ENCODE measurements at places on chromosomes 1 and 21.

DNA sequence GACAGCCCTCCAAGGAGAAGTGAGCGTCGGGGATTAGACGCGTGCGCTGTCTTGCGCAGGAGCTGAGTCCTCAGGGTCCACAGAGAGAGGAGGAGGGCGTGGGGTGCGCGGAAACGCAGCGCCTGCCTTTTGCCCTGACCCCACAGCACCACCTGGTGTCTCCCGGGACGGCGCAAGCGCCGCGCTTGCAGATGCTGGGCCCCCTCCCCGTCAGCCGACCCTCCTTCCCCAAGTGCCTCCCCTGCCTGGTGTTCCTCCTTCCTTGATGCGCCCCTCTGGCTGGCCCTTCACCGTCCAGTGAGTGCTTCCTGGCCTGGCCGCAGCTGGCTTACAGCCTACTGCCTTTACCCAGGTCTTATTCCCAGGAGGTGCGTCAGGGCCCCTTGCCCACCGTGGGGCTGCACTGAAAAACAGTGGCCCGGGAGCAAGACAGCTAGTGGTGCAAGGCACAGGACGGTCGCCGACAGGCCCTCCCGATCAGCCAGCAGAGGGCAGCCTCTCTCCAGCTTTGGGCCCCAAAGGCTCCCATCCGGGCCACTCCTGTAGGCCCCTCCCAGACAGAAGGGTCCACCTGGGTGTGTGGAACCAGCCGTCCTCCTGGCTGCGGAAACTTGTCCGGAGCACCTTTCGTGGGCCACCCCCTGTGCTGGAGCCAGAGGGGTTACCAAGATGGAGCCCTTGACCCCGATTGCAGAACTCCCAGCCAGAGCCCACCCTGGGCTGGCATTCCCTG lies 12.9 kb upstream of the PHLDA3 start:
- DNase-seq = peak; percentile 88

DNA sequence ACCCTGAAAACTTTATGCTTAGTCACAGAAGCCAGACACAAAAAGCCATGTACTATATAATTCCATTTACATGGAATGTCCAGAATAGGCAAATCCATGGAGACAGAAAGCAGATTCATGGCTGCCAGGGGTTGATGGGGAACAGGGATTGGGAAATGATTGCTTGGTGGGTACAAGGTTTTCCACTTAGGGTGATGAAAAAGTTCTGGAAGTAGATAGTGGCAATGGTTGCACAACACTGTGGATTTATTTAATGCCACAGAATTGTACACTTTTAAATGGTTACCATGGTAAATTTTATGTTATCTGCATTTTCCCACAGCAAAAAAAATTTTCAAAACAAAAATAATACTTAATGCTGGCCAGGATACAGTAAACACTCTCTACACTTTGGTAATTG lies 40.6 kb downstream of the ENAH start:
- no peak for DNase-seq

DNA sequence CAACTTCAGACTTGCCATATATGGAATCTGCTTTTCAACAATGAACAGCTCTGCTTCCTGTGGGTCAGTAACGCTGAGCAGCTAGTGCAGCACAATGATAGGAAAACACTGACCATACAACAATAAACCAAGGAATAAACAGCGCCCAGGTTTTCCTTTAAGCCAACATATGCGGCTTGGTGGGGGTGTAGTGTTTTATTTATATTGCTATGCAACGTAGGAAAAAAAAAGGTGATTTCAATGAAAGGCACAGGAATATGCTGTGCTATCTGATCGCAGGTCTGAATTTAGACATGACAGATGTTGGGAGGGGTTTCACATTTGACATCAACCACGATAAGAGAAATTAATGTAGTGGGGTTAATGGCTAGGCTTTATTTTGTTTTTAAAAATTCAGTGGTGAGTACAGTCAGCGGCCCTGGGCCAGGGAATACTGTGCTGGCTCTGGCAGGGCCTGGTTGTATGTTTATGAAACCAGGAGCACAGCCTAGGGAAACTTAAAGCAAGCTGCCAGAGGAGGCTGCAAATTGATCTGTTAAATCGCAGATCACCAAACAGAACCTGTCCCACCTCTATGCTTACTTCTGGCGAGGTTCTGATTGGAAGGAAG lies 4.3 kb downstream of the TSPAN2 start:
- no peak for DNase-seq

DNA sequence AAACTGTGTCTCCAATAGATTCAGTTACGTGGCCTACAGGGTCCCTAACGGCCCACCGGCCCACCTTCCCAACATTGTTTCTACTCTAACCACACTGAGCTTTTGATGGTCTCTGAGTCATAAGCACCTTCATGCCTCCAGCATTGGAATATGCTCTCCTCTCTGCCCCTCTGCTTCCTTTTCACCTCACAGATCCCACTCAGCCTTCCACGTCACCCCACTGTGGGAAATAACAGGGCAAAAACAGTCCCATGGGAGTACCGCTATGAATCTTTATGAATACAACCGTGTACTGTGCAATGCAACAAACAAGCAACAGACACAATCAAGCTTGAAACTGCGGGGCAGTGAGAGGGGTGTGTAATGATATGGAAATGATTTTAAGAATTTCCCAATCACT lies 5.3 kb upstream of the SARS1 start:
- no peak for DNase-seq

DNA sequence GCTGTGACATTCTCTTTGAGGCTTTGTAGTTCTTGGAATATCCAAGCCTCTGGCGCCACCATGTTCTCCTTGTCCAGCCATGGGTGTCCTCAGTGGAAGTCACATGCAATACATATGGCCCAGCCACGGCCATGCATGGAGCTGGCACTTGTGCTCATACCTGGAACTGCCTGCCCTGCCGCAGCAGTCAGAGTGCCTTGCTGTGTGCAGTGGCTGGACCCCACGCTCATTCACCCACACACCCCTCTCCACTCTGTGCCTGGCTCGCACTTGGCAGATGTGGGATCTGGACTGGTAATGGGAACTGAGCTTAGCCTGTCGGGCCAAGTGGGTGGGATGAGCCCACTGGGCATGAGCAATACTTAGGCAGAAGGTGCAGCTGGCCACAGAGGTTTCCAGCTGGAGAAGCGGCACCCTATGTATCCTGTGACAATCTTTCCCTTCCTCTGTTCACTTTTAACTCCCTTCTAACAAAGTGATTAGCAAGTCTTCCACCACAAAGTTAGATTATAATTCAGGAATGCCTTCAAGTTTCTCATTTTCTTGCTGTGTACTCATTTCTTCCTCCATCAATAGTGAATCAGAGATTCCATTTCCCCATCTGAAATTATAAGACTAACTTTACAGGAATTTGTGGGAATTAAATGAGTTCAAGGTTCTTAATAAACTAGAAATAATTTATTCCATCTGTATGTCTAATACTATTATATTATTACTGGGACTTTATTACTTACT lies 351.6 kb upstream of the NCAM2 start:
- no peak for DNase-seq

DNA sequence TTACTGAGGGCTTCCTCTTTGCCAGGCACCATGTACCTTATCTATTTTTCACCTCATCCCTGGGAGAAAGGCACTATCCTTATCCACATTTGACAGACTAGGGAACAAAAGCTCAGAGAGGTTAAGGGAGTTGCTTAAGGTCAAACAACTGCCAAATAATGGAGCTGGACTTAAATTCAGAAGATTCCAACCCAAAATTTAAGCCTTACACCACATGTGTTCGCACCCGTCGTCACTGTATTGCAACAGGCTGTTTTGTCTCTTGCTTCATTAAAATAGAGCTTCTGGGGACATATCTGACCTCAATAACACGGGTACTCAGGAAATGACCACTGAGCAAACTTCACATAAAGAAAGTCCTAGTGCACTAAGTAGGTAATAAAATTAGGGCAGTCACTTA lies 62.0 kb downstream of the TRABD2B start:
- DNase-seq = no peak

GRCh38 chr1:184027826-184028695 lies 9.5 kb downstream of the COLGALT2 start:
- no peak for DNase-seq

DNA sequence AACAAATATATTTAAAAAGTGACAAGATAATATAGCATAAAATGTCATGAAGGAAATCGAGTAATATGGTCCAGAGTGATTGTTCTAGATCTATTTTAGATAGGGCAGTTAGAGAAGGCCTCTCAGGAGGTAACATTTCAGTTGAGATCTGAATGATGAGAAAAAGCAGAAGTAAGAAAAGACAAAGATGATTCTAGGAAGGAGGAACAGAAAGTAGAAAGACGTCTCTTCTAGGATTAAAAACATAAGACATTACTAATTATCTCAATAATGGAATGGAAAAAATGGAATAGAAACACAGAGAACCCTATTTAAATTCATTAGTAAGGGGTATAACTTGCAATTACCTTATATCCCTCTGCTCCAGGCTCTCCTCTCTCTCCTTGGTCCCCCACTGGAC lies 130.0 kb upstream of the ZNHIT6 start:
- no peak for DNase-seq

DNA sequence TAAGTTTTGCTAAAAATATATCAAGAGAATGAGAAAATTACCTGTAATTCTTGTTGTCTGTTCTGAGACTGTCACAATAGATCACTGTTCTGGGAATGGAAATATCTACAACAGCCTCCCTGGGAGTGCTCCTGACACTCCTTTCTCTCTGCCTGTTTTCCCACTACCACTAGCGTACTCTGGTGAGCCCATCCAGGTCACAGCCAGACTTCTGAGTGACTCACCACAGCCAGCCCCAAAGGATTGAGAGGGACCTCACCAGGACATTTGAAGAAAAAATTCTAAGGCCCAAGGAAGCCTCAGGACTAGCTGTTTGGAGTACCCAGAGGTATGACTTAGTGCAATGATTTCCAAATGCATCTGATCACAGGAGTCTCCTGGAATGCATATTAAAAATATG lies 39.0 kb upstream of the TADA1 start:
- DNase-seq = no peak

DNA sequence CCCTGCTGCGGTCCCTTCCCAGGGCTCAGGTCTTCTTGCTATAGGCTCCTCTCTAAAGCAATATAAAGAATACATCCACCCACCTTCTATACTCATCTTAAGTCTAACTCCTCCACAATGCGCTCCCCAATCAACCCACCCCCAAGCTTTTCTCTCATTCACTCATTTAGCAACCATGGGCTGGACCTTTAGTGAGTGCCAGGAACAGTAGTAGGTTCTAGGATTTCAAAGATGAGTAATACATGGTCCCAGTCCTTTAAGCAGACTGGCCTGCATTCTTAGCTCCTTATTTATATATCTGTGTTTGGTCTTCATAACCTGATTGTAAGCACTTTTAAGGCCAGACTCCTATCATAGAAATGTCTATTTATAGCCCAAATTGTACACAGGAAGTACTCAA lies 5.9 kb downstream of the CAMK1G start:
- no peak for DNase-seq

- no peak for DNase-seq
Measured at GRCh38 chr1:45884700-45885099, 81.3 kb downstream of the MAST2 start.

DNA sequence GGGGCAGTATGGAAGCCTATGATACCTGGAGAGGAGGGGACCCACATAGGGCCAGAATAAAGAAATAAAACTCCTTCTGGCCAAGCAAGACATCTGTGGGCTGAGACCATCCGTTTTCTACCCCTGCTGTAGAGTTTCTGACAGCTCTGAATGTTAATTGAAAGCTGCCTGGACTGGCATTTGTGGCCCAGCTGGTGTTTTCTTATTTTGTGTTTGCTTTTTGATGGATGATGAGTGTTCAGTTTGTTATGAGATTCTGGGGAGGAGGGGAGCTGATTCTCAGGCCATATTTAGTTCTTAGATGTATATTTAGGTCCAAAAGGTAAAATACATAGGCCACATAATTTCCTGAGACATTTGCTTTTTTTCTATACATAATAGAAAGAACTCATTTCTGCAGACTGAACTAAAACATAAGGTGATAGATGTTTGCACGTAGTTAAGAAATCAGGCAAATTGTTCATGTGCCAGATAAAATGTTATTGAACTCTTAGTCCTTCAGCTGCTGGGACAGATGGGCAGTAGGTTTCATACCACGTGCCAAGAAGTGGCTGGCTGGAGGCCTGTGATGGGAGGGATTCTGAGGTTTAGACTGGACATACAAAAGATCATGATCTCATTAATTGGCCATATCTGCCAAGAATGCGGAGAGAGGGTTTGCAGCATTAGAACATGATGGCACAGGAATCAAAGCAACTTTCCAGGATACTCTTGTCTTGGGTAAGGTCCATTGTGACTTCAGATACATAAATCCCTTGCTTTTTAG lies 54.1 kb downstream of the DSCAM start:
- DNase-seq = no peak

DNA sequence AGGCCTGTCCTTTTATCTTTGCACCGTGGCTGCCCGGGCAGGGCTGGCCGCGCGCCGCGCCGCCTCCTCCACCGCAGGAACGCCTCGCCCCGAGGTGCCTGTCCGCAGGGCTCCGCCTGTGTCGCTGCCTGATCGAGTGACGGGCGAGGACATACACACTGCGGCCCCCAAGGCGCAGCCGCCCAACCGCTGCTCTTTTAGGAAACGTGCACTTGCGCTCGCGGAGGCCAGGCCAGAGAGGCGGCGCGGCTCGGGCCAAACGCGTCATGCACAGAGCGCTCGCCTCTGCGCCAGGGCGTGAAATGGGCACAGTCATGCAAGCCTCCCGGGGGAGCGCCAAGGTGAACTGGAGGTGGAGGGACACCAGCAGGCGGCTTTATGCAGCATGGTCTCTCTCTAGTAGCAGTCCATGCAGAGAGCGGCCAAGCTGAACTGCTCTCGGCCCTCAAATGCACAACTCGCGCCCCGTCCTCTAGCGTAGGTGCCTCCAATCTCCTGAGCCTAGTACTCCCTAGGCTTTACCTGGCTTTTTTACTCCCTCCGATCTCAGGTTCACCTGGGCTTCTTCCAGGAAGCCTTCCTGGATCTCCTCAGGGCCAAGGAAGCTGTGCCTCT lies 12.9 kb downstream of the TRABD2B start:
- no peak for DNase-seq

GRCh38 chr1:152743371-152744145 lies 14.3 kb upstream of the KPRP start:
- DNase-seq = no peak

- no peak for DNase-seq
Measured at GRCh38 chr1:7263021-7263960, 478.0 kb downstream of the CAMTA1 start.

Measured in amygdala (tissue), 56 donors.